DMS153 (cell line): ENCODE measurements at places on chromosomes 4 and X.

GRCh38 chr4:84507941-84508340, 8.8 kb upstream of the NKX6-1 start:
- DNase-seq = no peak

DNA sequence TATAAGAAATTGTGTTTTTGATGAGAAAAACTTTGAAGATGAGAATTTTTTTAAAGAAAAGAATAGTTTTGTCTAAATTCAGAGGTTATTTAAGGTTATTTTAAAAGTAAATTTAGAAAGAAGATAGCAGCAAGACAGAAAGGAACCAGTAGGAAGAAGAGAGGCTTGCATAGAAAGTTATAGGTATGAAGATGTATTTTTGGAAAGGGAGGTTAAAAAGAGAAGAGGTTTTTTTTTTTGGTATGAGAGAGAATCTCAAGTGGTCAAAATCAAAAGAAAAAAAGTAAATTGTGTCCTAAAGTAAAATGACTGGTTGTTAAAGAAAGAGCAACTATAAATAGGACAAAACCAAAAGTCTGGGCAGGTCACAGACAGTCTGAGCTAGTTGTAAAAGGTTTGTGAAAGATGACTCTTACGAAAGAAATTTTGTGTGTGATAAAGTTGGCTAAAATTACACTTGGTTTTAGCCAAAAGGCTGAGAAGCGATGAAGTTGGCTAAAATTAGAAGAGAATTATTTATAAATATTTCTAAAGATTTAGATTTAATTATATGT, 16.4 kb upstream of the EIF4E start:
- no peak for DNase-seq

DNA sequence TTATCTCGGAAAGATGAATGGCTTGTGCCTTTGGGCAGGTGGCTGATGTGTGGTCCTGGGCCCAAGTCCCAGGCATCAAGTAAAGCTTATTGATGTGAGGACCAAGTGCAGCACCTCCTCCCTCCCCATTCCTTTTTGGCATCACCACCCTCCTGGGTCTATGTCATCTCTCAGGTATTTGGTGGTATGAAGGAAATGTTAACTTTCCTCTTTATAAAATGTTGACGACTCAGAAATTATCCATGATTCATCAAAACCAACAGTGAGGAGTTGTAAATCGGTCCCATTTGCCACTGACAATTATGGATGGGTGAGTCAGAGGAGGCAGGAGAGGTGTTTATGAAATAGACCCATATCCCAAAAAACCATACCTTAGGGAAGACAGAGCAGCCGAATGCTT, 229.4 kb upstream of the GATB start:
- no peak for DNase-seq

GRCh38 chr4:87835743-87836142, 3.0 kb downstream of the MEPE start:
- DNase-seq = no peak

DNA sequence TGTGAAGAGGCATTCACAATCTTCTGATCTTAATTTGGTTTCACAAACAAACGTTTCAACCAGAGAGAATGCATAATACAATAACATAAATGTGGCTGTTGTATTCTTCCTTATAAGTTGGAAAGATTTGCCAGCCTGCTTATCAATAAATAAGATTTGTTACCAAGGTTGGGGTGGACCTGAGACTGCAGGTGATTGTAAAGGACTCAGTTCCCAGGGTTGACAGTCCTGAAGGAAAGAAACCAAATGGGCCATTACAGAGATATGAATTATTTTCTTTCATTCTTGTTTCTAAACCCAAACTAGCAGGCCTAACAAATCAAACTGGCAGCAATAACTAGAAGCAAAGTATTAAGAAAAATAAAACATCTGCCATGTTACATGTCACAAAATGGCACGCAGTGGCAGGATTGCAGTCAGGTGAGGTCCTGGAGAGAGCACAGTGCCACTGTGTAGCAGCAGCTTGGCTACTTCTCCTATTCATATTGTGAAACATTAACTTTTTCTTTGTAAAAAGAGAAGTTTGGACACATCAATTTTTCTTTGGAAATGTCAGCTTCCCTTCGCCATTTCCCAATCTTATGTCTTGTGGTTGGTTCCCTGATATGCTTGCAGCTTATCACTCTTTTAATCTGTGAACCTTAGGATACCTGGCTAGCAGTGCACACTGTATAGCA, 133.8 kb upstream of the EMCN start:
- DNase-seq = no peak

- DNase-seq = no peak
These were observed 12.0 kb upstream of the UFSP2 start for GRCh38 chr4:185437809-185438208.
